ENCODE measurements at places on chromosomes 11 and 22.

GRCh38 chr22:20749453-20749852 is 24.5 kb upstream of the SERPIND1 start:
- DNase-seq, result no peak

GRCh38 chr11:115428306-115428705 is 75.9 kb downstream of the CADM1 start:
- DNase-seq, result no peak

DNA sequence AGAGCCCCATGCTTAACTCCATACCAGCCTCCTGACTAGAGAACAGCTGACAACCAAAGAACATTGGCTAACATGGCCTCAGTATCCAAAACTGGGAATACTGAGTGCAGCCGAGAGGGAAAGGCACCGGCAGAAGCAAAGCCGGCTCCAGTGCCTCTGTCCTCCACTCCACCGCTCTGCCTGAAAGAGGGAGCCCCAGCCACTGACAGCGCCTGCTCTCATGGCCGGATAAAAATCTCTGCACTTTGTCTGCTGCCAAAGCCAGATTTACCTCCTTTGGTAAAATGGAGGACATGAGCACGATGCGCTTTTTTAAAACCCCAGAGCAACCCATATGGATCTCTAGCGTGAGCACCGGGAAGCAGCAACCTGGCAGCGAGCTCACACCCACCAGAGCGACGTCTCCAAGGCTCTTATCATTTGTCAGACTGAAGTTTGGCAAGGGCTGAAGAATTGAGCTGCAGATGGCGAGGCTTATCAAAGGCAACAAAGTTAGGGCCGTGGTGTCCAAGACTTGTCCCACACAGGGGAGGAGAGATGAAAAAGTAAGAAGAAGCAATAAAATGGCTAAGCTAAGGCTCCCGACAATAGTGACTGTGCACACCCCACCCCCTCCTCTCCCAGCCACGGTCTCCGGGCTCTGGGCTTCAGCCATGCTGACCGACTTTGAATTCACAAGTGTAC is 71.4 kb downstream of the EFCAB6 start:
- no peak for DNase-seq

DNA sequence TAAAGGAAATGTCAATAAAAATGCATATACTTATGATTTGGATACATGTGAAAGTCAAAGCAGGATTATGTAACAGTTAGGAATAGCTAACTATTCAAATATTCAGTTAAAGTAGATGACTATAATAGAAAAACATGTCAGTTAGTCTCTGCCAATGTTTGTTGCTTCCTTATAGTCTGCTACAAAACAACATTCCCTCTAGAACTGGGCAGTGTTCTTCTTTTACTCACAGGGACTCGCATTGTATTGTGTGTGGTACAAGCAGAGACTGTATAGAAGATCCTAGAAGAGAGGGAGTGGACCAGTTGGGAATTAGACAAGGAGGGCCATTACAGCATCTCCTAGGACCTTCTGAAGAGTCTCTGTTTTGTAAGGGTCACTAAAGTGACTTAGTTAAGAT is 10.6 kb downstream of the ACAT1 start:
- no peak for DNase-seq

DNA sequence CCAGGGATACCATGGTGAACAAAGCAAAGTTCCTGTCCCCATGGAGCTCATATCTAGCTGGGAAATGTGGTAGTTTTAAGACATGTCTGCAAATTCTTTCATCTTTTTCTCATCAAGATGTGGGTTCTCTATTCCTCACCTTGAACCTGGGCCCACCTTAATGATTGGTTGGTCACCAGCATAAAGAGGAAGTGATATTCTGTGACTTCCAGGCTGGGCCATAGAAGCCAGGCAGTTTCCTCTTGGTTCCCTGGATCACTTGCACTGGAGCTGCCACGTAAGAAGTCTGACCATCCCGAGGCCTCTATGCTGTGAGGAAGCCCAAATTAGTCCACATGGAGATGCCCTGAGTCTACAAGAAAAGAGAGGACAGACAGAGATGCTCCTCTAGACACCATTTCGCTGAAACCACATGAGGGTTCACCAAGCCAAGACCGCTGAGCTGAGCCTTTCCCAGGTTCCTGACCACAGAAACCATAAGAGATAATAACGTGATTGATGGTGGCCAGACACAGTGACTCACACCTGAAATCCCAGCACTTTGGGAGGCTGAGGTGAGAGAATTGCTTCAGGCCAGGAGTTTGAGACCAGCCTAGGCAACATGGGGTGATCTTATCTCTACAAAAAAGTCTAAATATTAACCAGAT is 119.5 kb upstream of the ISX start:
- no peak for DNase-seq

GRCh38 chr11:118033443-118033842 is 43.4 kb upstream of the TMPRSS4 start:
- no peak for DNase-seq

GRCh38 chr11:92269021-92269420 is 44.4 kb downstream of the FAT3 start:
- no peak for DNase-seq

GRCh38 chr11:45193695-45194094 is 47.3 kb downstream of the PRDM11 start:
- DNase-seq, result no peak

- DNase-seq, result no peak
Measured at GRCh38 chr11:119586181-119586580, 142.8 kb downstream of the NECTIN1 start.

DNA sequence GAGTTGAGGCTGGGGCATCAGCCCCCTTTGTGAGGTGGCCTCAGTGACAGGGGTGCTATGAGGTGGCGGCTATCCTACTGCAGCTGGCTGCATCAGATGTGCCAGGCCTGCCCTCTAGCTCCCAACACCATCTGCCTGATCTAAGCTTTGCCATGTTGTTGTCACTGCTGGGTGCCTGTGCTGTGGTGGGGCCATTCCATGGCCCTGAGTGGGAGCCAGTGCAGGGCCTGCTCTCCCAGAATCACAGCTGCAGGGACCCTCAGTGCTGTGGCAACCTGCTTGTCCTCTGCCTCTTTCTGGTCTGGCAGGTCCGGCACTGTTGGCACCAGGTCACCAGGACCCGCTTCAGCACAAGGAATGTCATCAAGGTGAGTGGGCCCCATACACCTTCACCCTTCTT is 1.8 kb upstream of the SNU13 start:
- DNase-seq, result no peak

- no peak for DNase-seq
Measured at GRCh38 chr22:29195964-29196666, 9.6 kb upstream of the EMID1 start.

GRCh38 chr11:61149624-61150615 is 11.3 kb downstream of the VPS37C start:
- no peak for DNase-seq

- no peak for DNase-seq
Measured at GRCh38 chr22:45698094-45698493, 26.5 kb downstream of the ATXN10 start.

DNA sequence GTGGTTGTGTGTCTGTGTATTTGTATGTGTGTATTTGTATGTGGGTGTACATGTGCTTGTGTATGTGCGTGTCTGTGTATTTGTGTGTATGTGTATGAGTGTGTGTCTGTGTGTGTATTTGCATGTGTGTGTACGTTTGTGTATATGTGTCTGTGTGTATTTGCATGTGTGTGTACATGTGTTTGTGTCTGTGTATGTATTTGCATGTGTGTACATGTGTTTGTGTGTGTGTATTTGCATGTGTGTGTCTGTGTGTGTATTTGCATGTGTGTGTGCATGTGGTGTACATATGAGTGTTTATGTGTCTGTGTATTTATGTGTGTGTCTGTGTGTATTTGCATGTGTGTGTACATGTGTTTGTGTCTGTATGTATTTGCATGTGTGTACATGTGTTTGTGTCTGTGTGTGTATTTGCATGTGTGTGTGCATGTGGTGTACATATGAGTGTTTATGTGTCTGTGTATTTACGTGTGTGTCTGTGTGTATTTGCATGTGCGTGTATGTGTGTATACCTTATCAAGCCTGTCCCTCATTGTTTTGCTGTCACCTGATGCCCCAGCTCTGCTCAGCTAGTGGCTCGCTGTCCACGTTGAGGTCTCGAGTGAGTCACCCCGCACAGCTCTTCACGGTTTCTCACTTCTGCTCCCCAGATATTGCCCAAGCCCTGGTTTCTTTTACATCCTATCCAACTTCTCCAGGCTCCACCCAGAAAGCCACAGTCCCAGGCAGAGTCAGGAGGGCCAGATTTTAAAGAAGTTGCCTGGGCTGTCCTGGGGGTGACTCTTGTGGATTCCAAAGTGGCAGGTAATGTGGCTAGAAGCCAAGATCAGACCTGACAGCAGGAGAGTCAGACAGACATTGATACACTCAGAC is 15.2 kb downstream of the MB start:
- DNase-seq, result no peak

GRCh38 chr22:29690476-29690875 is 29.3 kb upstream of the CABP7 start:
- DNase-seq, result no peak

GRCh38 chr11:1202154-1202775 is 20.6 kb upstream of the MUC5B start:
- no peak for DNase-seq
